ENCODE measurements at places on chromosomes 6 and 20.

GRCh38 chr6:38171997-38172738 is 352.6 kb downstream of the ZFAND3 start:
- no peak for DNase-seq

GRCh38 chr6:46502486-46503119 is 11.4 kb upstream of the RCAN2 start:
- no peak for DNase-seq

- DNase-seq: no peak
Observed at GRCh38 chr20:610130-611046, at the start of gene TCF15. Gene TCF15 (minus strand): TSS chr20:610309. CDS start chr20:610237, 72 bp downstream.

- no peak for DNase-seq
Observed at GRCh38 chr20:34946661-34947060, 8.9 kb downstream of the GSS start.

DNA sequence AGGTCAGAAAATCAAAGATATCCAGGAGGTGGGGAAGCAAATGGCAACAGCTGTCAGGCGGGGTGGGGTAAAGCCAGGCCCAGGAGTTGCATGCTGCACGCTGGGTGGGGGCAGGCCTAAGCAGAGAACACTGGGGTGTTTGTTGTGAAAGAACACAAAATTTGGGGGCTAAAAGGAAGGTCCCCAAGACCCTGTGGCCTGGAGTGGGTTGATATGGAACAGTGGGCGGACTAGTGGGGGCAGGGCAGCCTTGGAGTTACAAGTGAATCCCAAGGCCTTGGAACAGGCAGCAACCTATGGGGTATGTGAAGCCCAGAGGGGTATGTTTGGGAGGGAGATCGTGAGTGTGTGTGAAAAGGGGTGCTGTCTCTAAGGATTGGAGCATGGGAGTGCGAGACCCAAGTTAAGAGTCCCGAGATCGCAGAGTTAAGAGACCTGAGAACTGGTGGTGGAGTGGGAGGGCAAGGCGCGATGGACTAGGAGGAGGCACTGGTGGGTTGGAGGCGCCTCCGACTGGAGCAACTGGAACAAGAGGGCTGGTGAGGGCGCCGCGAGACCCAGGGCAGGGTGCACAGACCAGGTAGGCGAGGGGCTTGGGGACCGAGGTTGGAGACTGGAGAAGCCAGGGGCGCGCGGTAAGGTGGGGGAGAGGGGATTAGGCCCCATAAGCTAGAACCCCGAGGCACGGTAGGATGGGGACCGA is 658 bp downstream of the CUL7 start:
- no peak for DNase-seq

GRCh38 chr6:34957231-34957783 is 68.3 kb downstream of the ANKS1A start:
- no peak for DNase-seq

Measured in stimulated activated CD4-positive, alpha-beta T cell treated with anti-CD3 and anti-CD28 coated beads, TNF-alpha, amount 100 ng/mL, for 24 hours (primary cell).